Activated naive CD4-positive, alpha-beta T cell (primary cell): ENCODE measurements at places on chromosomes 12 and 14.
A peak's percentile ranks its signal among the peaks of the same experiment; 100 is the strongest.

DNA sequence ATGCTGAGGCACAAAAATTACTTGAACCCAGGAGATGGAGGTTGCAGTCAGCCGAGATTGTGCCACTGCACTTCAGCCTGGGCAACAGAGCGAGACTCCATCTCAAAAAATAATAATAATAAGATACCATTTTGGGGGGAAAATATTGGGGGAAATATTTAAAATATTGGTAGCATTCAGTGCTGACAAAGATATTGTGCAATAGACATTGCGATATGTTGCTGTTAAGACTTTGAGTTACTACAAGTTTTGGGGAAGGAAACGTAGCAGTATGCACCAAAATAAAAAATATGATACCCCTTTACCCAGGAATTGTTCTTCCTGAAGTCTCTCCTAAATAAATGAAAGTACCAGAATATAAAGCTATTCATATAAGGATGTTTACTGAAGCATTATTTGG is 37.7 kb upstream of the MYBPC1 start:
- no peak for DNase-seq

DNA sequence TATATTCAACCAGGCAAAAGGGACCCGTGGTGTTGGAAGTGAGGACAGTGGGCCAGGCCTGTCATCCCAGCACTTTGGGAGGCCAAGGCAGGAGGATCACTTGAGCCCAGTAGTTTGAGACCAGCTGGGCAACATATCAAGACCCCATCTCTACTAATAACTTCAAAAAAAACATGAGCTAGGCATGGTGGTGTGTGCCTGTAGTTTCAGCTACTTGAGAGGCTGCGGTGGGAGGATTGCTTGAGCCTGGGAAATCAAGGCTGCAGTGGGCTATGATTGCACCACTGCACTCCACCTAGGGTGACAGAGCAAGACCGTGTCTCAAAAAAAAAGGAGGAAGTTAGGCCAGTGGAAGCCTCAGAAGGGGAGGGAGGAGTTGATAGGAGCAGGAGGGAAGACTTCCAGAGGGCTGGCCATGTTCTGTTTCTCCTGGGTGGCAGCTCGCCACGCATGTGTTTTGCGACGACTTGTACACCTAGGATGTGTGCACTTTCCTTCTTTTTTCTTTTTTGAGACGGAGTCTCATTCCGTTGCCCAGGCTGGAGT is 10.1 kb downstream of the SLC25A29 start:
- no peak for DNase-seq

DNA sequence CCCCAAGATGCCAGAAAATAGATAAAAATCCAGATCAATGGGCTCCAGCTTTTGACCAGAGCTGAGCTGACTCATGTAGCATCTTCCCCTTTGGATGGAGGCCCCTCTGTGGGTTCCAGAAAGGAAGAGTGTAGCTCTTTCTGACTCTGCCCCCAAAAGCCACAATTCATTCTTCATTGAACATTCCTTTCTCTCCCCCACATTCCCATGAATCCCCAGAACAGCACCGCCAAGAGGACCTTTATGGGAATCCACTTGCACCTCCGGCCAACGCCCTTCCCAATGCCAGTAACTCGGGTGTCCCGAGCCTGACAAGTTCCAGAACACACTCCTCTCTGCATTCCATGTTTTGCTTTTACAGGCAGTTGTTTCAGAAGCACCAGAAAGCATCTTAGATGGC is 210.6 kb upstream of the DIO3 start:
- no peak for DNase-seq

- no peak for DNase-seq
These were observed 110.9 kb upstream of the PWP1 start for GRCh38 chr12:107574691-107575090.

- no peak for DNase-seq
These were observed 20.3 kb upstream of the SYCP3 start for GRCh38 chr12:101759396-101760047.

DNA sequence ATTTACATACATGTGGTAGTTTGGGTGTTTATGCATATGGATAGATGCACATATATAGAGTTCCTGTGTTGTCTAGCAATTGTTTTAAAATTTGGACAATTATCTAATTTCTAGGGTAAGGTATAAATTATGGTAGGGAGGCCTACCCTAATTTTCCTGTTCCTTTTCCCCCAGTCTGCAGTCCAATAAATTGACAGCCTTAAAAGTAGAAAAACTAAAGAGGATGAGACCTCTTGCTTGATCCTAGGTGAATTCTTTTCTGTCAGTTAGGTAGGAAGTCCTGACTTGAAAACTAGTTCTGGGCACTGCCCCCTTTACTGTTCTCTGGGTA is 2.1 kb upstream of the CDKN1B start:
- no peak for DNase-seq

- no peak for DNase-seq
These were observed 230.0 kb upstream of the EGLN3 start for GRCh38 chr14:34180869-34181268.

- no peak for DNase-seq
These were observed 343.0 kb downstream of the BMP4 start for GRCh38 chr14:53613404-53614253.

- DNase-seq: no peak
These were observed 7.9 kb upstream of the PDE3A start for GRCh38 chr12:20360407-20360806.

- no peak for DNase-seq
These were observed 99.8 kb upstream of the DIO2 start for GRCh38 chr14:80310938-80311750.

DNA sequence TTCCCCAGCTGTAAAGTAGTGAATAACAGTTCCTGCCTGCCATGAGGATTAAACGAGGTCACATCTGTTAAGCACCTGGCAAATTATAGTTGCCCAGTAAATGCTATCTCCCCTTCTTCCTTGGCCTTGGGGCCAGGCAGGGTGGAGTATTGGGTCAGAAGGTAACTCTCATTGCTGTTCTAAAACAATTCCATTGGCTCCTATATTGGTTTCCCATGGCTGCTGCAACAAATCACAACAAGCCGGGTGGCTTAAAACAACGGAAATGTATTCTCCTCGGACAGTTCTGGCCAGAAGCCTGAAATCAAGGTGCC is 31.9 kb downstream of the MMAB start:
- DNase-seq: no peak

GRCh38 chr14:100159094-100159864 is at the start of gene DEGS2:
Gene DEGS2, minus strand, starts transcription at chr14:100159645. Its CDS starts 58 bp downstream, at chr14:100159587.
- peak; percentile 73 for DNase-seq

- DNase-seq: no peak
These were observed 80.0 kb downstream of the IFNG-AS1 start for GRCh38 chr12:68069275-68069674.

GRCh38 chr12:76872415-76872814 is 6.4 kb downstream of the CSRP2 start:
- DNase-seq: no peak

DNA sequence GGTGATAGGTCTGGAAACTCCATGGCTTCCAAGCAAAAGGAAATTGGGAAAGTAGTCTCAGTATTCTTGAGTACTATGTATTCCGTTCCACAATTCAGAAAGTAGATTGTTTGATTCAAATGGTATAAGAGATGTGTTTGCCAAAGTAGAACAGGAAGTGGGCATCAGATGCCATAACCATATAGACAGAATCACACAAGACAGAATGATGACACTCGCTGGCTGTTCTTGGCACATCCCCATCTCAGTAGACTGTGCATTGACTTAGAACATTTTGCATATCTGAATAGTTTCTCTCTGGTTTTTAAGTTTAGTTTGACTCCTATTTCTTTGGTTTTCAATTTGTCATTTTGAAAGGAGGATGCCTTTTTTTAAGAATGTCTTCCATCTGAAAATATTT is 221.1 kb upstream of the RGS6 start:
- DNase-seq: no peak

- DNase-seq: no peak
These were observed 23.6 kb upstream of the ADAM20 start for GRCh38 chr14:70558356-70558755.

DNA sequence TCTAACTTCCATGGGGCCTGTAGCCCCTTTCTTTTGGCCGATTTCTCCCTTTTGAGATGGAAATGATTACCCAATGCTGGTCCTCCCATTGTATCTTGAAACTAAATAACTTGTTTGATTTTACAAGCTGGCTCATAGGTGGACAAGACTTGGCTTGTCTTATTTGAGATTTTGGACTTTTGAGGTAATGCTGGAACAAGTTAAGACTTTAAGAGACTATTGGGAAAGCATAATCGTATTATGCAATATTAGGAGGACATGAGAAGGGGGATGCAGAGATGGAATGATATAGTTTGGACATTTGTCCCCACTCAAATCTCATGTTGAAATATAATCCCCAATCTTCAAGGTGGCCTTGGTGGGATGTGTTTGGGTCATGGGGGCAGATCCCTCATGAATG is 49.2 kb upstream of the LYZ start:
- no peak for DNase-seq

DNA sequence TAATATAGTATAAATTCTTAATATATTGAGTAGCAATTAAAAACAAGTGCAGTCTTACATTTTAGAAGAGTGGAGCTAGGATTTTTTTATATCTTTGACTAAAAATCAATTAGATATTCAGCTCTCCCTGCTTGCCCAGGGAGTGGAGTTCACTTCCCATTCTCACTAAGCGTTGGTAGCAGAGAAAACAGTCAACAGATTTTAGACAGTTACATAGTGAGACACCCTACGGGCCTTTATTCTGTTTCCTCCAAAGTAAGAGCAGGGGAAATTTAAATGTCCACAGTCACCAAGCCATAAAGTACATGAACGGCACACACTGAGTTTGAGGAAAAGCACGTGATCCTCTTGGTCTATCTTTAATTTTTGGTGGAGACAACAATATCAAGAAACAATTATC is 131.6 kb upstream of the PLEKHG7 start:
- DNase-seq: no peak

GRCh38 chr14:20686386-20687143 is 2.0 kb upstream of the ANG start:
- DNase-seq: no peak

DNA sequence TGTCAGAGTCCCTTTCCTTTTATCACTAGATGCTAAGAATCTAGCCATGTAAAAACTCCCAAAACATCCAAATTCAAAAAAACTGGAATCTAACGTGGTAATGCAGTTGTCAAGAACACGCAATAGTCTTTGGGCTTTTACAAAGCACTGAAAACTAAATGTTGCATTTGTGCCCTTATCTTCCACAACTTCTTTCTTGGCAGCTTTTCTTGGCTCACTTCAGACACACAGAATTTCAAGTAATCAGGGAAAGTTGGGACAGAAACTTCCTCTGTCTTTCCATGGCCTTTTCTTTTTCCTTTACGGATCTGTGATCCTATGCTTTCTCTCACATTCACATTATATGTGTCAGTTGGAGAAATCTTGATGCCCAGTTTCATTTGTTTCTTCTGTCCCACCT is 136.0 kb downstream of the CRADD start:
- DNase-seq: no peak

- DNase-seq: no peak
These were observed 67.5 kb downstream of the DNAH10 start for GRCh38 chr12:123829561-123829960.

GRCh38 chr12:85156569-85156968 is 120.4 kb downstream of the LRRIQ1 start:
- no peak for DNase-seq

DNA sequence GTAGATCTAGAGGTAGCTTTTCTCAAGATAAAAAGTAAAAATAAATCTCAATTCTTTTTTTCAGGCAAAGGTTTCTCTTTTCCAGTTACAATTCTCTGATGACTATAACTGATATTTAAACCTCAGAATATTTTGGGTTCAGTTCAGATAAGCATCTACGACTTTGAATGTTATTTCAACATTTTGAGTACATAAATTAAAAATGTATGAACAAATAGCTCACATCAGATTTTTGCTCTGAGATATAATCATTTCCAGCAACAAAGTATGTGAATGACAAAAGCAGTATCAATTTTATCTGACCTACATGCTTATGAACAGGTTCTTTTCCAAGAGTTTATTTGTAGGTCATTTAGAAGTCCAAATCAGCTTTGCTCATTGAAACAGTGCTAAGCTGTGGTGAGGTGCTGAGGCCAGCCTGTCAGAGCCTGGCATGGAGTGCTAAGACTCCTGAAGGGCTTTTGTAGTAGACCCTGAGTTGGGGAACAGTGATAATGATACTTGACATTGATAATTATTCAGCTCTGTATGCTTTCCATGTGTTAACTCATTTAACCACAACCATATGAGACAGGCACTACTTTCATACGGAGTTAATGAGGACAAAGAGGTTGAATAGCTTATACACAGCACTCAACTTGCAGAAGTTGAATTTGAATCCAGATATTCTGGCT is 205.0 kb upstream of the DCN start:
- DNase-seq: no peak

GRCh38 chr12:82486524-82487235 is 128.4 kb downstream of the METTL25 start:
- DNase-seq: no peak

DNA sequence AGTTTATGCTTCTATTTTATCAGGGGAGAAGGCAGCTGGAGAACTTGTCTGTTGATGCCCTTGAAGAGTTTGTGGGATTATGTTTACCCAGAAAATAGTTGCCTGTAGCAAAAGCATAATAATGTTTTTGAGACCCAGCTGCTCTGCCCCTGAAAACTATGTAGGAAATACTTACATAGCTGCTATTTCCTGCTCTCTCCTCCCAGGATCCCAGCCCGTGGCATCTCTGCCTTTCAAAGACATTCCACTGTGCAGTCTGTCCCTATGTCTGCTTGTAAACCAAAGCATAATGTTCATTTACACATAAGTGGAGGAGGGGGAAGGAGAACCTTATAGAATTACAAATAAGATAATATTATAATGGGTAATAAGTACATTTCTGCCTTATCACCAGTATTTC is 198.7 kb downstream of the SYT1 start:
- no peak for DNase-seq
